AG04450 (cell line): ENCODE measurements at places on chromosomes 2 and 18.

DNA sequence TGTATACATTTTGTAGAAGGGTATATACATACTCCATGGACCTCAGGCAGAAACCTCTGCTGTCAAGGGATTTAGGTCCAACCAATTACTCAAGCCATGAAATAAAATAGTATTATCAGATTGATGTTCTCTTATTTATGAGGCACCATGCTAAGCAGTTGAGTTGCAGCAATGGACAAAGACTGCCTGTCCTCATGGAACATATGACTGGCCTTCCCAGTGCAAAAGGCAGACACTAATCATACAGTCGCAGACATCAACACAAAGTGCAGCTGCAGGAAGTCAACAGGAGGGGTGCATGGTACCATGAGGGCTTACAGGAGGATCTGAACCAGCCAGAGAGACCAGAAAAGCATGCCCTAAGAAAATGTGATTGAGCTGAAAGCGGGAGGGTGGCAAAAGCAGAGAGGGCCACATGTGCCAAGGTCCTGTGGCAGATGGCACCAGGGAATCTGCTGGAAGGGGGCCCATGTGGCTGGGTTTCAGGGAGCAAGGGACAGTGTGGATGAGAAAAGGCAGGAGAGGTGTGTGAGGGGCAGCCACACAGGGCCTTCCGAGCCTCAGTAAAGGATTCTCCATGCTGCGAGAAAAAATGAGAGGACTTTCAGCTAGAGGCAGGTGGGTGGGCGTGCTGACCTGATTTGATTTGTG, 61.4 kb upstream of the RNF152 start:
- DNase-seq = no peak

DNA sequence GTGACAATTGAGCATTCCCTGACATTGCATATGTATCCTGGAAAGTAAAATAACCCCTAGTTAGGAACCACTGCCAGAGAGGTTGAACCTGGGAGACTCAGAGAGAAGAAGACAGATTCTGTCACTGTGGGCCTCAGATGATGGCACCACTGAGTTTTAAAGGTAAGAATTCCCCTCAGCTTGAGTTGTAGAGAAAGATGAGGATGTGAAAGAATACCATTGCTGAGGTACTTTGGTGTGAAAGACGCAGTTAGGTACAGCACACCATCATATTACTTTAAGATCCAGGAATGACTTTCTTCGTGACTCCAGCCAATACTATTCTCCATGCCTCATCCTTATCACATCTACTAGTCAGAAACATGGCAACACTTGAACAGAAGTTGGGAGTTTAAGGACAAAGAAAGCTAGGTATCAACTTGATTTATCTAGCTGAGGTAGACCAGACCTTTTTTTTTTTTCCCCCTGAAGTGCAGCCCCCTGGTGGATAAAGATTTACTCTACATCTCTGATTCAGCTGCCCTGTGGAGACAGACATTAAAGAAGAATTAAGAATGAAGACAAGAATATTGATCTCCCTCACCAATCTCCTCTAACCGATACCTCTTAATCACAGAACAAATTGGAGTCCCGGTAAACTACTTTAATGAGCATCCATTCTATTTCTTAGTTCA, 630.5 kb upstream of the FANCL start:
- DNase-seq = no peak

DNA sequence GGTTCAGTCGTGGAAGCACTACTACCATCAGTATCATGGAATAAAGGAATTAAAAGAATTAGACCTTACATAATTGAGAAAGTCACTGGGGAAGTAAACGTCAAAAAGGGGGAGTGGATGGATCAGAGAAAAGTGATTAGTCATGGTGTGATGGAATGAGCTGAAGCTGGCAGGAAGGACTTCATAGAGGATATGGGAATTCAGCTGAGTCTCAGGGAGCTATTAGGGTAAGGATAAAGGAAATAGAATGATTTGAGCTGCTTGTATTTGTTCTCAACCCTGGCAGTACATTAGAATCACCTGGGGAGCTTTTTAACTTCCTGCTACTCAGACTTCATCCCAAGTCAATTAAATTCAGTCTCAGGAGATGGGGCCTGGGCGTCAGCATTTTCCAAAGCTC, 53.4 kb upstream of the SETBP1 start:
- DNase-seq = no peak

DNA sequence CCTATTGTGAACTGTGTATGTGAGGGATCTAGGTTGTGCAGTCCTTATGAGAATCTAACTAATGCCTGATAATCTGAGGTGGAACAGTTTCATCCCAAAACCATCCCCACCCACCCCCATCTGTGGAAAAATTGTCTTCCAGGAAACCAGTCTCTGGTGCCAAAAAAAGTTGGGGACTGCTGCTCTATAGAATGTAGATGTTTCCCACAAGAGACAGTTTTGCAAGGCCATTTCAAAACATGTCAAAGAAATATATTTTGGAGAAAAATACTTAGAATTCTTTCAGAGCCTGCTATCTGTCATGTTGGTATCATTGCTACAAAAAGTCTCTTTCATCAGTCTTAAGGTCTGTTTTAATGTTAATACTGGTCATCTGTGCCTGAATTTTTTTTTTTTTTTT, 4.1 kb upstream of the SLC39A10 start:
- no peak for DNase-seq

DNA sequence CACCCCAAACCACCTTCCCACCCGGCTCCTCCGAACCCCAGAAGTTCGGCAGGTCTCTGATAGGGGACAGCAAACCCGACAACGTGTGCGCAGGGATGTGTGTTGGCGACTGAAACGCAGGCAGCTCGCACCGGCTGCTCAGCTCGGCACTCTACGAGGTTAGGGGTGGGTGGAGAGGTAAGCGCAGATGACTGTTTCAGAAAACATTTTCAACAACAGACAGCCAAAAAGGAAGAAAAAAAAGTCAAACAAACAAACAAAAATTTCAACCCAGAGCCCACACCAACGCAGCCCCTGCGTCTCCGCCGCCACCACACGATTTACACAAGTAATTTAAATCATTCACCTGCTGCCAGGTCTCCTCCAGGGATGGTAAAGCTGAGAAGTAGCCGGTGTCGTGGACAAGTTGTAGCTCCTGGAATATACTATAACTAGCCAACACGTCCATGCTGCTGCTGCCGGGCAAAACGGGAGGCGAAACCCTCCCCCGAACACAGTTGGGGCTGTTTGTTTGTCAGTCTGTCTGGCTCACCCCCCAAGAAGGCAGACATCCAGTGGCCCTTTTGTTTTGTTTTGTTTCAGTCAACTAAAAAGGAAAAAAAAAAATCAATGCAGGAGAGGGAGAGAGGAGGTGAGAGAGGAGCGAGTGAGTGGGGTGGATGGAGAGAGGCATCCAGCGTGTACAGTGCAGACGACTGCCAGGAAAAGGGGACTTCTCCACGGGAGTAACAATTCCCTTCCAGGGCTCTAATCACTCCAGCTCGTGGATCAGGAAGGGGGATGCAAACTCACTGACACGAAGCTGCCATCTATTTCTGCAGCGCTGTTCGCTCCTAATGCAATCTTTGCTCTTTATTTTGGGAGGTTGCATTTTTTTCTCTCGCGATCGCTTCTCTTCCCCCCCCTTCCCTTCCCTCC, at the start of gene KLF7:
KLF7 (minus strand) TSS at position 828 of the 918 bp plus-strand sequence; CDS start at position 448, 380 bp downstream.
- no peak for DNase-seq

GRCh38 chr2:230660294-230661060, 52.2 kb upstream of the CAB39 start:
- DNase-seq = no peak

DNA sequence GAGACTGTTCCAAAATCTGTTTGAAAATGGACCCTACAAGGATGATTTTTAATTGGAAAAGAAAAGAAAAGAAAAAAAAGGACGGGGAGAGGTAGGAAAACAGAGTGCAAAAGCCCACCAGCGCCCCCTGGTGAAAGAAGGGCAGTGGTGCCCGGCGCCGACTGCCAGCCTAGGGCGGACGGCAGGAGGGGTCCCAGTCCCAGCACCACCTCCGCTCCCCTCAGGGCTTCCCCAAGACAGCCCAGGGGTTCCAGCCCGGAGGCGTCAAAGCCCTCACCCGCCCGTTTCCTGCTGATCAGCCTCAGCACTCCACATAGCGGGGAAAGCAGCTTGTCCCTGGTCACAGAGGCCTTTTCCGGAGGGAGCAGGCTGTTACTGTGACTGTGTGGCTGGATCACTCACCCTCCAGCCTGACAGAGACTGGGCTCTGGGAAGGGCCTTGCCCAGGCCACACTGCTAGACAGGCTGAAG, 213.9 kb downstream of the TFCP2L1 start:
- no peak for DNase-seq

GRCh38 chr2:86383844-86384243, 46.4 kb upstream of the REEP1 start:
- peak; percentile 15 for DNase-seq

- no peak for DNase-seq
Observed at GRCh38 chr2:65182570-65182969, 45.1 kb upstream of the ACTR2 start.

DNA sequence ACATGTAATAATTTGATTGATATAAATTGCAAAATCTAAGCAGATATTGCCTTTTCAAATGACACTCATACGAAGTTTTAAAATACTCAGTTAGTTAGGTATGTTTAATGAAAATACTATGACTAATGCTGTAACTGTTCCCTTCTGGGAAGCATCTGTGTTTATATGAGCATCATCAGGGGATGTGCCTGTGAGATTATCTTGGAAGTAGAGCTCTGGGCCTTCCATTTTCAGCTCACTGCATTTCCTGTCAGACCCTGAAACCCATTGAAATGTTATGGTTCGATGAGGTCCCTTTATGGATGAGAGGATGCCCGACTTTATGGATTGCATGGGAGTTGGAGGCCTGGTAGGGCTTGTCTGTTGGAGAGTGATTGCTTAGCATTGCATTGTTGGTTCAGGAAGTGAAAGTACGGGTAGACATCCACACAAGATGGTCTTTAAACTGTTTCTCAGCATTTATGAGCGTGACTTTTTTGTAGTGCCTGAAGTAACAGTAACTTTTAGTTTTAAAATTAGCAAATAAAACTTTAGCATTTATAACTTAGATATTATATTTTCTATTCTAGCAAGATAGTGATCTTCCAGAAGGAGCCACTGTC, 28.7 kb downstream of the ELP2 start:
- DNase-seq = peak; percentile 63

GRCh38 chr2:235149240-235149659, 197.4 kb downstream of the SH3BP4 start:
- no peak for DNase-seq

- no peak for DNase-seq
Observed at GRCh38 chr2:166867874-166868514, 20.3 kb upstream of the XIRP2 start.

DNA sequence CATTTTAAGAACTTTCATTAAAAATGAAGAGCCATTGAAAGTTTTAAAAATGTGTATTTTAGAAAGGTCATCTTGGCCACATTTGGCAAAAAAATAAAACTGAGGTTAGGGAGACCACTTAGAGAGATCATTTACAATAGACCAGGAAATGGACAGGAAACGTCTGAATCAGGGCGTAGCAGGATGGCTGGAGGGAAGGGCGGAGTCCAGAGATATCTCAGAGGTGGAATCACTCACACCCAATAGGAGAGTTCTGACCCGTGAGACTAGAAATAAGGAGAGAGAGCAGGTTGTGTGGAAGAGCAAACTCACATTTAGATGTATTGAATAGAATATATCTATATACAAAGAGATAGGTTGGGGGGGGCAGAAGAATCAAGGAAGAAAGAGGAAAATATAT, 373.4 kb downstream of the METTL4 start:
- DNase-seq = no peak

GRCh38 chr2:112921982-112922381, 11.0 kb downstream of the IL37 start:
- DNase-seq = no peak

GRCh38 chr2:232674491-232674890, 22.6 kb upstream of the GIGYF2 start:
- DNase-seq = no peak

GRCh38 chr2:101762451-101763171, 65.1 kb downstream of the MAP4K4 start:
- DNase-seq = no peak

GRCh38 chr18:69715191-69715795, 232.4 kb downstream of the CD226 start:
- no peak for DNase-seq

GRCh38 chr2:9210030-9210429, 3.4 kb downstream of the ASAP2 start:
- no peak for DNase-seq

DNA sequence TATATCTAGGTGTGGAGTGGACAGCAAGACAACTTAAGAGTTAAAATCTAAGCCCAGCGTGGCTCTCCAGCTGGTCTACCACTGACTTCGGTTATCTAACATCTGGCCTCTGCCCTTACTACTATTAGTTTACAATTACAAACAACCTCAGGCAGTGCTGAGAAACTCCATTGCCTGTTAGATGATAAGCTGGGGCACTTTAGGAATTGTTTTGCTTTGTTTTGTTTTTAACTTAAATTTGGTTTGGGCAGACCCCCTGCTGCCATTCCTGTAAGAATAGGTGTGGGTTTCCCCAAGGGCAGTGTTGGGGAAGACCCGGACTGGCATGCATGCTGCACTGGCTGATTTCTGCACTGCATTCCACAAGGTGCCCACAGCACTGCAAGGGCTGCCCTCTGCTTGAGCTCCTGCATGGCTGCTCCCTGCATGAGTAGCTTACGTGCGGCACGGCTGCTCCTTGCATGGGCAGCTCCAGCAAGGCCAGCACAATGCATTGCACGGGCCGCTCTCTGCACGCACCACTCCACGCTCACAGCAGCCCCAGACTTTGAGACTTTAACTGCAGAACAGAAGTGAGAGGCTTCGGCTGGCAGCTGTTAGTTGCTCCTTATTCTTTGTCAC, 74.2 kb upstream of the SERTAD2 start:
- no peak for DNase-seq

DNA sequence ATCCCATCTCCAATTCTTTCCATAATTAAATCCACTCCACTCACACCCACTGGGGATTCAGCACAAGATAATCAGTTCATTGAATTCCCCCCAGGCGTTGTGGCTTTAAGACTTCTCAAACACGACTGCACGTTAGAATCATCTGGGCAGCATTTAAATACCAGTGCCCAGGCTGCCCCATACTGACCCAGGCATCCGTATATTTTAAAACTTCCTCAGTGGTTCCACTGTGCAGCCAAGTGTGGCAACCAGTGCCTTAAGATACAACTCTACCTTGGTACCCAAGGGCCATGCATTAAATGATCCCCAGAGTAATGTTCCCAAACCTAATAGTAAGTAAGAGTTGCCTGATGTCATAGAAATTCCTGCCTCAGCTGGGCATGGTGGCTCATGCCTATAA, 54.3 kb upstream of the BZW1 start:
- DNase-seq = no peak
